ENCODE measurements at places on chromosomes 4 and X.

DNA sequence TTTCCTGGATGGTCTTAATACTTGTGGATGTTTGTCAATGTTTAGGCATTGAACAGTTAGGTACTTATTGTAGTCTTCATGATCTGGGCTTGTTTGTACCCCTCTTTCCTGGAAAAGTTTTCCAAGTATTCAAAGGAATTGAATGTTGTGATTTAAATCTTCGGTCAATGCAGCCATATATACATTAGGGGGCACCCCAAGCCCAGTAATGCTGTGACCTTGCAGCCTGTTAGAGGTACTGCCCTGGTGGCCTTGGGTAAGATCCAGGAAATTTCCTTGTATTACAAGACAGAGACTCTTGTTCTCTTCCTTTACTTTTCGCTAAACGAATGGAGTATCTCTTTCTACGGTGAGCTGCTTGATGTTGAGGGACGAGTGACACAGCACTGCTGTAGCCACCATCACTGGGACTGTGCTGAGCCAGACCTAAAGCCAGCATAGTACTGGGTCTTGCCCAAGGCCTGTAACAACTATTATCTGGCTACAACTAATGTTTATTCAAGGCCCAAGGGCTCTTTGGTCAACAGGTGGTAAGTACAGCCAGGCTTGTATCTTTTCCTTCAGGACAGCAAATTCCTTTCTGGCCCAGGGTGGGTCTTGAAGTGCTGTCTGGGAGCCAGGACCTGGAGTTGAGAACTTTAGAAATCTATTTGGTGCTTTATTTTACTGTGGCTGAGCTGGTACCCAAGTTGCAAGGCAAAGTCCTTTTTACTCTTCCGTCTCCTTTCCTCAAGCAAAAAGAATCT lies 118.3 kb upstream of the ATOH1 start:
- no peak for DNase-seq

DNA sequence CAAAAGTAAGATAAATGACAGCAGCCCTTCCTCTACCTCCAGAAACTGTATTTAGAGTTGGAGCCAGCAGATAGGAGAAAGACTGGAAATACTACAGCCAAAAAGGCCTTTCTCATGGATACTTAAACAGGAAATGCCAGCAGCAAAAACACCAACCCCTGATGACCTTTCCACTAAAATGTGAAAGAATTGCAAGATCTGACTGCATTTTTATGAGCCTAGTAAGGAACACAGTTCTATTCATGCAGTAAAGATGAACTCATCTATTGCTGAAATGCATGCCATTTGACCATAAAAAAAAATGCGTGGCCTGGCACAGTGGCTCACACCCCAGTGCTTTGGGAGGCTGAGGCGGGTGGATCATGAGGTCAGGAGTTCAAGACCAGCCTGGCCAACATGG lies 19.9 kb downstream of the ABCG2 start:
- DNase-seq: no peak

- DNase-seq: no peak
These were observed 17.4 kb downstream of the TMEM192 start for GRCh38 chr4:165095291-165095690.

DNA sequence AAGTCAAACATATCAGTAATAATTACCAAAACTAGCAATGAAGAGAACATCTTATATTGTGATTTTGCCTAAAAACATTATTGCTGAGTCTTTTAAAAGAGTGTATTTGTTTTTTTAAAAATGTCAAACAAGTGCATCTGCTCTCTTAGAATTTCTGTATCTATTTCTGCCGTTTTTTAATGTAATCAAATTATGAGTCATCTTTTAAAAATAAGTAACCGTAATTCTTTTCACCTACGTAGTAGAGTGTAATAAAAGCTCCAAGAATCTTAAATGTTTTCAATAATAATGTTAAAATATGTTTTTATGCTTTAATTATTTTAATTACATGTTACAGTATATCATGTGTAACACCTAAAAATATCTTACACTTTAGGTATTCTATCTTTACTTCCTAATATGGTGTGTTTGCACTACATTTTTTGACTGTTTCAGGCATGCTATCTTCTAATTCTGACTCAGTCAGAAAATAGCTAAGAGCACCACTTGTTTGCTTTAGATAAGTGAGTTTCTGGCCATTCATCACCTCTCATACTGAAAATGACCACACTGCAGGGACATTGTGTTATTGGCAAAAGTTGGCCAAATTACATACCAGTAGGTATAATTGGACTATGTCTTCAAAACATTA lies 368.5 kb downstream of the PCDH7 start:
- no peak for DNase-seq

DNA sequence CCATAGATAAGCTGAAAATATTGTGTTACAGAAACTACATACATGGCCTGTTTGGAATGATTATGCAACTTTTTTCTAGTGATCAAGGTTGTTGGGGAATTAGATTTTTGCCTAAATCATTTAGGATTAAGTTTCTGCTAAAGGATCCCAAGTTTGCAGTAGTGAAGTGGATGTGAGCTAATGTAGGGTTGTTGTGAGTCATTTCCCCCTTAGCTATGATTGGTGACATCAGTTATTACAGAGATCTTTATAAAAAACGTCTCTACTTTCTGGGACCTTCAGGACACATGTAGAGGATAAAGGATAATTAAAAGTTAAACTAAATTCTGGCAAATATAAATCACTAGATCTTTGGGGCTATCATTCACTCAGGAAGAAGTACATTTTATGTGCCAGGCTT lies 133.3 kb downstream of the GATB start:
- DNase-seq: no peak
